ENCODE measurements at places on chromosomes 13 and 19.

GRCh38 chr13:21053231-21053630 lies 8.2 kb downstream of the LATS2 start:
- DNase-seq = no peak

GRCh38 chr13:36619535-36619934 lies 54.3 kb upstream of the SERTM1 start:
- DNase-seq = no peak

DNA sequence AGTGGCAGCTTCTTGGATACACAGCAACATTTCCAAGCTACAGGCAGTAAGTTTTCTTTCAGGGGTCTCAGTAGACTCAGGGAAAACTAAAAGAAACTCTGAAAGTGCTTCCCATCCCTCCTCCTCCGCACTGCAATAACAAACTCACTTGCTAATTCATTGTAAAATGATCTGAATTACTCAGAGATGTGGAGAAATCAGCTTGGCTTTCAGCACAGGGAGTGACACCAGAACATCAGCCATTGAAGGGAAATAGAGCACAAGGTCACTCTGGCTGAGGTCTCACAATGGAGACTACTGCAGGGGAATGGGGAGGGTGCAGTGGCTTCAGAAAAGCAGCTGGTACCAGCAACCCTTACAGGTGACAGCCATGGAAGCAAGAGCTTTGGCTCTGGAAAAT lies 137.3 kb upstream of the SERP2 start:
- DNase-seq = no peak

- no peak for DNase-seq
Observed at GRCh38 chr19:40246292-40247073, 20.0 kb upstream of the CCNP start.

- DNase-seq = no peak
Observed at GRCh38 chr13:95697052-95697680, 20.2 kb downstream of the DNAJC3 start.

DNA sequence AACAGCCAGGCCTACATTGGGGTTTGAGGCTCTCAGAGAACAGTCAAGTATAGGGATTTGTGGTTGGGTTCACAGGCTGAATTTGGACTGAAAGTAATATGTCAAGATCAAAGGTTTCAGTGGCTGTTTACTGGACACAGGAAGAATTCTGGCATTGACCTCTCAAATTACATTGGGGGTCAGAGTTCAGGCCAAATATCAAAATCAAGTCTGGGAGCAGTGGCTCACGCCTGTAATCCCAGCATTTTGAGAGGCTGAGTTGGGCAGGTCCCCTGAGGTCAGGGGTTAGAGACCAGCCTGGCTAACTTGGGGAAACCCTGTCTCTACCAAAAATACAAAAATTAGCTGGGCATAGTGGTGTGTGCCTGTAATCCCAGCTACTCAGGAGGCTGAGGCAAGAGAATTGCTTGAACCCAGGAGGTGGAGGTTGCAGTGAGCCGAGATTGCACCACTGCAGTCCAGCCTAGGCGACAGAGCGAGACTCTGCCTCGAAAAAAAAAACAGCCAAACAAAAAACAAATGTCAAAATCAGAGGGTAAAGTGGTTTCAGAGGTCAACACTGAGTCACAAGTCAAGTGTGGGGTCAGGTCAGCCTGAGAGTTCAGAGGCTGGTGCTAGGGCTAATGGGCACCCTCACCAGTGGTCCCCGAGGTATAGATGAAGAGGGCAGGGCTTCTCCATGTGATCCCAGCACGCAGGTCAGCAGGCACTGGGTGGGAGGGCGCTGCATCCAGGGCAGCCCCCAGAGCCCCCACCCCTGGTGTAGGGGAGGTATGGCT lies 1.5 kb downstream of the SLC27A5 start:
- no peak for DNase-seq

All from mucosa of gallbladder (tissue), 1 donor.